Effector memory CD8-positive, alpha-beta T cell (primary cell): ENCODE measurements at places on chromosomes 4 and X.

GRCh38 chrX:147072747-147073146 is 258.2 kb upstream of the CXorf51A start:
- no peak for DNase-seq

- no peak for DNase-seq
Measured at GRCh38 chrX:112784692-112785091, 55.9 kb downstream of the AMOT start.

- DNase-seq: no peak
Measured at GRCh38 chr4:162911349-162911748, 255.3 kb downstream of the NAF1 start.

DNA sequence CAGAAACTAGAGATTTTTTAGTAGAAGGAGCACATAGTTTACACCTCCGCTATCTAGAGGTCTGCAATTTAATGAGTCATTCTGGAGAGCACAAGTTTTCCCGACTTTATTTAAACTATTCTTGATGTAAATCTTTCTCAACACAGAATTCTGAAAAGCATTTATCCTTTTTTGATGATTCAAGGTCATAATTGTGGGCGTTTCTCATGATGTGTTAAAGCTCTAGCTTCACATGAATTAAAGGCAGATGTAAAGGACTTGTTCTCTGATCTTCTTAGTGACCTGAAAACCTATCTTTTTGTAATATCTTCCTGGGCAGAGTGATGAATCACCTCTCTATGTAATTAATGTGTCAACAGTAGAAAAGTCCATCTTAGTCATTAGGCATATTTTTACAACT is 128.8 kb downstream of the COMMD8 start:
- no peak for DNase-seq

DNA sequence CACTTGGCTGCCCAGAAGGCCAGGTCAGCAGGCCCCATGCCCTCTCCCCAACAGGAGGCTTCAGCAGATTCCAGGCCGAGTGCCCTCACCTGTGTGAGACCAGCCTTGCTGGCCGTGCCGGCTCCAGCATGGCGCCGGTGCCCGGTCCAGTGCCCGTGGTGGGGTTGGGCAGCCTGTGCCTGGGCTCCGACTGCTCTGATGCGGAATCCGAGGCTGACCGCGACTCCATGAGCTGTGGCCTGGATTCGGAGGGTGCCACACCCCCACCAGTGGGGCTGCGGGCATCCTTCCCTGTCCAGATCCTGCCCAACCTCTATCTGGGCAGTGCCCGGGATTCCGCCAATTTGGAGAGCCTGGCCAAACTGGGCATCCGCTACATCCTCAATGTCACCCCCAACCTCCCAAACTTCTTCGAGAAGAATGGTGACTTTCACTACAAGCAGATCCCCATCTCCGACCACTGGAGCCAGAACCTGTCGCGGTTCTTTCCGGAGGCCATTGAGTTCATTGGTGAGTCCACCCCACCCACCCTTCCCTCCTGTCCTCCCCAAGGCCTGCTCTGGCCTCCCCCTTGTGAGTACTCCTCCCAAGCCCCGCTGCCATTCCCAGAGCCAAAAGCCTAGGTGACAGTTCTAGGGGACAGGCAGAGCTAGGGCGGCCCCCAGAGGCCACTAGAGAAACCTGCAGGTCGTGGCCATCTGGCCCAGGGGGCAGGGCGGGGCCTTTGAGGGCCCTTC is 2.3 kb downstream of the DUSP9 start:
- DNase-seq: no peak

GRCh38 chrX:18755651-18756050 is 48.2 kb downstream of the PPEF1 start:
- no peak for DNase-seq

DNA sequence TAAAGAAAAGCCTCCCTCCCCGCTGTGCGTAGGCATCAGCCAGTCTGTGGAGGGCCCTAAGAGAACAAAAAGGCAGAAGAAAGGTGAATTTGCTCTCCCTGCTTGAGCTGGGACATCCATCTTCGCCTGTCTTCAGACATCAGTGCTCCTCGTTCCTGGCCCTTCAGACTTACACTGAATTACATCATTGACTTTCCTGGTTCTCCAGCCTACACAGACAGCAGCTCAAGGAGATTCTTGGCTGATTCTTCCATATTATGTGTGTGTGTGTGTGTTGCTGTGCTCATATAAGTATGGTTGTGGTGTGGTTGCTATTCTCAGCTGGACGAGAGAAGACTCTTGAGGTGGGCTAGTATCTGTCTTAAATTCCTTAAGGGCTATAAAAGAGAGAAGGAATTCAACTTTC is 35.5 kb upstream of the CD99L2 start:
- no peak for DNase-seq

- no peak for DNase-seq
Measured at GRCh38 chr4:75727073-75727472, 2.7 kb downstream of the USO1 start.

DNA sequence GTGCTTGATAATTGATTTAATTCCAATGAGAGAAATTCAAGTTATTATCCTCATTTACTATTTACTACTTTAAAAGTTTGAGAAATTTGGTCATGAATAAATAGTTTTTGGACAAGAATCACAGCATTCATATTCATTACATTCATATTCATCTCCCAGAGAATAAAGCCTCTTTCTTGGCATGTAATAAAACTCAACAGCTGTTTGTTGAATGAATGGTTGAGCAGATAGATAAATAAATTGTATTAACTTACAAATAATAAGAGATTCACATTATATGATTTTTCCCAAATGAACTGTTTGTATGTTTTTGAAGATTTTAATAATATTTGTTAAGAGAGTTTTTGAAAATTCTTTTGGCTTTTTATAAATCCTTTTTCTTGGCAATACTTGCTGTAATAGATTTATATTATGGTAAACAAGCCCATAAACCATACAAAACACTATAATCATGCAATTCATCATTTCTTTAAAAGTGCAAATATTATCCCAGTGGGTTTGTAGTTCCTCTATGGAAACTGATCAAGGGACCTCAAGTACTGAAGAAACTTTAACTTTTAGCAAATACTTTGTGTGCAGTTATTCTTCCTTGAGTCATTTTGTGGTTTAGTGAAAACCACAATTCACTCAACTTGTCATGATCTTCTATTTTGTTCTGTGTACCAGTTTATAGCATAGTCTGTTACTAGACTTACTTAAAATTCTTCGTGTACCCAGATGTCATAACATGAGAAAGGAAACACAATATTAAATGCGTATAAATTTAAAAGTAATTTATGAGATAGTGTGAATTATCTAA is 371.8 kb downstream of the ADGRL3 start:
- DNase-seq: no peak

DNA sequence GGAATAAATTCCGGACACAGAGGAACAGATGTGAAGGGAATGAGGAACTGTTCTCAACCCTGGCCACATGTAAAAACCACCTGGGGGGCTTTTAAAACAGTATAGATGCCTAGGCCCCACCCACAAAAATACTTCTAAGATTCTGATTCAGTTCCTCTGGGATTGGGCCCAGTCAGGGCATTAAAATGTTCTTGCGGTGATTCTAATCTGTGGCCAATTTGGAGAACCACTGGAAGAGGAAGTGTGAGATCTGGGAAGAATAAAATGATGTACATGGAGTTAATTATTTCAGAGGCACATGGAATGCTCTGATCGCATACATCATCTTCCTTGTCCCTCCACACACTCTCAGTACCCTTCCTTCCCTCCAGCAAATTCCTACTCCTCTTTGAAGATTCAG is 192.2 kb downstream of the APBB2 start:
- DNase-seq: no peak

- peak; percentile 23 for DNase-seq
Measured at GRCh38 chrX:120302434-120302833, 8.8 kb downstream of the TMEM255A start.

- no peak for DNase-seq
Measured at GRCh38 chr4:153763404-153763803, 3.6 kb upstream of the RNF175 start.

- DNase-seq: no peak
Measured at GRCh38 chr4:136768925-136769275, 763.4 kb downstream of the PCDH18 start.

DNA sequence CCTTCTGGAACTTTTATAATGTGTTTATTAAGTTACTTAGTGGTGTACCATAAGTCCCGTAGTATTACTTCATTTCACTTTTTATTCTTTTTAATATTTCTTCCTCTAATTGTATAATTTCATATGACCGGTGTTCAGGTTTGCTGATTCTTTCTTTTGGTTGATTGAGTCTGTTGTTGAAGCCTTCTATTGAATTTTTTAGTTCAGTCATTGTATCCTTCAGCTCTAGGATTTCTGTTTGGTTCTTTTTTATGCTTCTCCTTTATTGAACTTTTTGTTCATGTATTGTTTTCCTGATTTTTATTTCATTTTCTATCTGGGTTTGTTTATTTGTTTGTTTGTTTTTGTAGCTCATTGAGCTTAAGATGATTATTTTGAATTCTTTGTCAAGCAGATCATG is 8.8 kb downstream of the CEP44 start:
- no peak for DNase-seq

DNA sequence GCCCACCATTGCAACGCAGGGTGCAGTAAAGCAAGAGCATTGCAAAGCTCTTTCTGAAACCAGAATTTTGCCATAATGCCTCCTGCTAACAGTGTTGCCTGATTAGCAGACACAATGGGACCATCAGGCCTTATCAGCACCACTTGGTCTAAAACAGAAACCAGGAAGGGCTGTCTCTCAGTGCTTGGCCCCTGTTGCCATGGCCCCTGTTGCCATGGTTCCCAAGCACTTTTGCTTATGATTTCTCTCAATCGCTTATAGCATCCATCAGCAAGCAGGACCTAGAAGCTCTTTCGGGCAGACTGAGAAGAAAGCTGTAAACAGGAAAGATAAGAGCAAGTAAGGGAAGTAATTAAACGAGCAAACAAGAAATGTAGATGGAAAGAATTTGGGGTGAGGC is 36.8 kb downstream of the RTL5 start:
- DNase-seq: peak; percentile 73

DNA sequence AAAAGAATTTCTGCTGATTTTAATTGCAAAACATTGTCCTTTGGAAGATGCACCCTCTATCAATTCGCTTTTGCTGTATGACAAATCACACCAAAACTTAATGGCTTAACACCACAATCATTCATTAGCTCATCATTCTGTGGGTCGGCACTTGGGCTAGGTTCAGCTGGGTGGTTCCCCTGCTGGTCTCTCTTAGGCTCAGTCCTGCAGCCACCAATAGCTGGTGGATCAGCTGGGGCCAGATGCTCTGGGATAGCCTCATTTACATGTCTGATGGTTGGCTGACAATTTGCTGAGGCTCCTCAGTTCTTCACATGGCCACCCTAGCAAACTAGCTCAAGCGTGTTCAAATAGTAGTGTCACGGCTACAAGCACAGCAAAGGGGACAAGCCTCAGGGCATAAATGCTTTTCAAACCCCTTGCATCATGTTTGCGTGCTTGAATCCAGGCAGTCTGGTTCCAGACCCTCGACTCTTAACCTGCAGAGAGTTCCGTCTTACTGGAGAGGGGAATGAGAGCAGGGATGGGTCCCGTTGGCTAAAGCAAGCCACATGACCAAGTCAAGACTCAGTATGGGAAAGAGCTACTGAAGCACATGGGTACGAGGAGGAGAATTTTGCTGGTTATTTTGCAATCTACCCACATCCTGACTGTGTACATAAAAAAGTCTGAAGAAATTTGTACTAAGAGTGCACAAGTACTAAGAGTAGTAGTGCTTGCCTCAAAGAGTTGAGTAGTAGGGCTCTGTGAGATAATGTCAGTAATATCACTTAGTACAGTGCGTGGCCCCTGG is 7.5 kb upstream of the ACSL1 start:
- no peak for DNase-seq

DNA sequence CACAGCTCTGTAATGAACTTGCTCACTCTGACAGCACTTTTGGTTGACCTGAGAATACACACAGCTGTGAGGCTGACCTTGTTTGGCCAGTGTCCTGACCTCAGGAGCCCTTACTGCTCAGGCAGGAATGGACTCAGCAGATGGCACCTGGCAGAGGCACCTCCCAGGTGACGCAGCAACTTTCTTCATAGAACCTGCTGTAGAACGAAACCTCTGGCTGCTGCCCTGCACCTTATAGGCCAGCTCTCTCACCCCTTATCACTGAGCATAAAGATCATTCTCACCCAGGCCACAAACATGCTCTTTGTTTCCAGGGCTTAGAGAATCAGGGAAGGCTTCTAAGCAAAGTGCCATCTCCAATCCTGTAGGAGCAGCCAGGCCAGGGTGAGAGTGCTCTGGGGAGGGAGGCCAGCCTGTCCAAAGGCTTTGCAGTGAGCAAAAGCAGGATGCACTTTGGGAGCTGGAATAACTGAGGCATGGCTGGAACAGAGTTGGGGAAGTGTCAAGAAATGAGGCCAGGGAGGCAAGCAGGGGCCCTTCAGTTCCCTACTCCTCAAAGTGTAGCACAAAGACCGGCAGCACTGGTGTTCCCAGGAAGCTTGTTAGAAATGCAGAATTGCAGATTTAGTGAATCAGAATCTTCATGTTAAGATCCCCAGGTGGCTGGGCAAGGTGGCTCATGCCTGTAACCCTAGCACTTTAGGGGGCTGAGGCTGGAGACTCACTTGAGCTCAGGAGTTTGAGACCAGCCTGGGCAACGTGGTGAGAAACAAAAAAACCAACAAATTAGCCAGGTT is 13.3 kb upstream of the CENPU start:
- no peak for DNase-seq

- DNase-seq: no peak
Measured at GRCh38 chr4:173752610-173753230, 222.7 kb upstream of the HAND2 start.

DNA sequence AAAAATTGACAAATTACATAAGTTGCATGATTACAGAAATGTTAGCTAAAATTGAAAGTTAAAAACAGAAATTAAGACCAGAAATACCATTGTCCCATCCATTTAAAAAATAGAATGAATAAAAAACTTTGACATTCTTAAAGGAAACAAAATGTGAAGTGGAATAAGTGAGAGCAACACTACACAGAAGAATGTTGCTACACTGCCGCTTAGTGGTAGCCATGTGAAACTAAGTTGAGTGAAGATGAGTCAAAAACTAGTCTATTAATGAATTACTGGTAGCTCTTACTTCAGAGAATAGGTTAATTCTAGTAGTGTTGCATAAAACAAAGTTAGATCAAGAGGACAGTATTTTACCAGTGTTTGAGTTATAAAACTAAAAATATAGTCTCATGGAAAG is 571.0 kb upstream of the KLHL4 start:
- no peak for DNase-seq

DNA sequence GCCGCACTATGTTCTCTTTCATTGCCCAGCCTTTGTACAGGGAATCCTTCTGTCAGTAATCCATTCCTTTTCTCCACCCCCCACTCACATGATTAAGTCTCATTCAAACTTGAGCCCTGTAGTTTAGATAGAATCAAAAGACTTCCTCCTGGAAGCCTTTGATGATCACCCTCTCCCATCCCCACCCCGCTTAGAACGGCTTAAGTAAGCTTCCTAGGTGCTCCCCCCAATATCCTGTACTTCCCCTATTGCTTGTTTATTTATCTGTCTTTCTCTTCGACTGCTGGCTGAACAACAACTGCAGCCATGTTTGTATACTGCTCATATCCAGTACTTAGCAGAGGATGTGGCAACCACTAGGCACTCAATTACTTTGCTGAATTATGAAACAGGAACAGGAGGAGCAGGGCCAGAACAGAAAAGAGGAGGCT is 38.5 kb upstream of the GPC3 start:
- no peak for DNase-seq

- DNase-seq: no peak
Measured at GRCh38 chr4:136112116-136112515, 1420.2 kb downstream of the PCDH18 start.
